ENCODE measurements at places on chromosomes 6 and 20.

DNA sequence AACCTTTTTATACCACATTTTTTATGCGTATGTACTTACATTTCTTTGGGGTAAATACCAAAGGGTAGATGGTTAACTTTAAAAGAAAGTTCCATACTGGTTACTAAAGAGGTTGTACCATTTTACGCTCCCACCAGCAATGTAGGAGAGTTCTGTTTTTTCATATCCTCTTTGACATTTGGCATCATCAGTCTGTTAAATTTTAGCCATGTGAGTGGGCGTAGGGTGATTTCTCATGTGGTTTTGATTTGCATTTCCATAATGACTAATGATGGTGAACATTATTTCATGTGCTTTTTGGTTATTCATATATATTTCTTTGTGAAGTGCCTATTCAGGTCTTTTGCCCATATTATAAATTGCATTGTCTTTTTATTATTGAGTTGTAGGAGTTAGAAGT lies 194.2 kb downstream of the PRL start:
- no peak for DNase-seq
- H3K27ac ChIP-seq = no peak overlapping the region
- no peaks in the 10 kb centered on the region for H3K36me3 ChIP-seq
- no peaks in the 10 kb centered on the region for H3K27me3 ChIP-seq
- H3K4me3 ChIP-seq = no peak overlapping the region
- H3K4me1 ChIP-seq = no peaks in the 10 kb centered on the region

DNA sequence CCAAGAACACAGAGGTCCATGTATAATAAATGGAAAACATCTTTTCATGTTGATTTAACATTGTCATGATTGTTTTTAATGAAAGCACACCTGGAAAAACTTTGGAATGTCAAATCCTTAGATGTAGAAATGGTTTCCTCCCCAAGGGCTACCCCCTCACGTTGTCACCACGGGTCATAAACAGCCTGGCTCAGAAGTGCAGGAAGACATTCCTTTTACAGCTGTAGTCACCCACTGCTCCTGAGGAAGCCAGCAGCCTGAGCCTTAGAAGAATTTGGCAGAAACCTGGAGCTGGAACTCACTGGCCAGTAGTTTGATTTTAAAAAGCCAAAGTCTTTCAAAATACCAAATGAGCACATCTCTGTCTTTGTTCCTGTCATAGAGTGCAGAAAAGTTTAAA lies 23.7 kb downstream of the ADGRF5 start:
- peak; percentile 59 for DNase-seq
- H3K4me1 ChIP-seq = no peaks in the 10 kb centered on the region
- H3K36me3 ChIP-seq = no peaks in the 10 kb centered on the region
- H3K4me3 ChIP-seq = no peak overlapping the region

DNA sequence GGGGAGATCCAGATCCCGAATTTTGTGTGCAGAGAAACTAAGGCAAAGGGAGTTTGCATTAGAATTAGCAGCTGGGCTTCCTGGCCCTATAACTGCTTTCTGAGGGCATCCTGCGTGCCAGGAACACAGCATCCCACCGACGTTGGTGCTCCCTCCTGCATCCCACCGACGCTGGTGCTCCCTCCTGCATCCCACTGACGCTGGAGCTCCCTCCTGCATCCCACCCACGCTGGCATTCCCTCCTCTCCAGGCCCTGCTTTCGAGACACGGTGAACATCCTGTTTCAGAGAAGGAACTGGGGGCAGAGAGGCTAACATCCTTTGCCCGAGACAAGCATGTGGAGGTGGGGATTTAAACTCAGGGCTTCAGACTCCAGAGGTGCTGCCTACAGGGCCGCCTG lies 44.4 kb downstream of the DACT2 start:
- H3K36me3 ChIP-seq = no peaks in the 10 kb centered on the region
- no peak overlapping the region for H3K27ac ChIP-seq
- H3K4me1 ChIP-seq = peaks cover 11% of the 10 kb centered on the region
- DNase-seq = no peak
- no peak overlapping the region for H3K4me3 ChIP-seq

DNA sequence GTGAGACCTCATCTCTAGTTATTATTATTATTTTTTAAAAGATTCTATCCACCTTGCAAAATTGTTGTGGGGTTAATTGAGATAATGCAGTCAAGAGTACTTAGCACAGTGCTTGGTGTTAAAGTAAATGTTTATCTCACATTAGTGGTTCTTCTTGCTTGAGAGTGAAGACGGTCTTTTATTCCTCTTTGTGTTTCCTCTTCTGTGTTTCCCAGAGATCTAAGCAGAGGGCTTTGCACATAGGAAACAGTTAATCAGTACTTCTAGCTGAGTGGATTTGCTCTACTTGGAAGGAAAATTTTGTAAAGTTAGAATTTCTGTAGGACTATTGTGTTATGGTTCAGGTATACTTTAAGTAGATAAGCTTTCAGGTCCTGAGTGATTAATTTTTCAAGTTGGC lies 3.5 kb downstream of the ARMC2 start:
- peaks cover 2% of the 10 kb centered on the region for H3K4me1 ChIP-seq
- H3K27ac ChIP-seq = no peak overlapping the region

GRCh38 chr6:120774275-120774674 lies 560.0 kb downstream of the TBC1D32 start:
- H3K27ac ChIP-seq = no peak overlapping the region
- peak; percentile 22 for DNase-seq
- H3K4me3 ChIP-seq = no peak overlapping the region
- H3K27me3 ChIP-seq = no peaks in the 10 kb centered on the region

GRCh38 chr20:34215711-34216381 lies 25.4 kb upstream of the ASIP start:
- no peaks in the 10 kb centered on the region for H3K27me3 ChIP-seq
- no peaks in the 10 kb centered on the region for H3K4me1 ChIP-seq
- H3K36me3 ChIP-seq = no peaks in the 10 kb centered on the region
- H3K4me3 ChIP-seq = no peak overlapping the region
- no peak overlapping the region for H3K27ac ChIP-seq

DNA sequence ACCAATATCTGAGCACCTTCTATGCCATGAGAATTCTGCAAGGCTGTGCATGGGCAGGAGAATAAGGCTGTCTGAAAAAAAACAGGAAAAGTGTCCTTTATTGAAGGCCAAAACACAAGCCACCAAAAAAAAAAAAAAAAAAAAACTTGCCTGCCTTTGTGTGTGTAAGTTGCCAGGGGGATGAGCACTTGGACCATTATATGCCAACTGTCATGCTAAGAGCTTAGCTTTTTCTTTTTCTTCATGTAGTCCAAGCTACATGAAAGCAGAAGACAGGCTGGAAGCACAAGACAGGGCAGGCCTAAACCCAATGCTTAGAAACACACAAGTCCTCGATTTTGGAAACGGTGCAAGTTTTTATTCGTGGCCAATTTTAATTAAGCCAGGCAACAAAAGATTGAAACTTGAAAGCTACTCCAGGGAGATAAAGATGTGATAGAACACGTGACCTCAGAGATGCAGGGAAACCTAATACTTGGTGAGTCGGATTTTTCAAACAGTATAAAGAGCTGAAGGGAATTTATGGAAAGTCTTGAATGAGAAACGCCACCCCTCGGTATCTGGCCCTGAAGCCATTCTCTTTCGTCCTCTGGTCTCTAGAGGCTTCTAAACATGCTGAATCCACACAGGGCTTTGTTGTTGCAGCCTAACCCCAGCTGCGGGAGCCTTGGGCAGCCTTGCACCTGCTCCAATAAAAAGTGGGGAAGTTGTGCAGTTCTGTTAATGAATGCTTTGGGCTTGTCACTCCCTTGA lies 8.6 kb downstream of the BMP7 start:
- H3K27ac ChIP-seq = no peak overlapping the region
- H3K4me3 ChIP-seq = no peak overlapping the region
- no peaks in the 10 kb centered on the region for H3K36me3 ChIP-seq
- H3K27me3 ChIP-seq = peaks cover 23% of the 10 kb centered on the region
- no peak for DNase-seq
- peaks cover 5% of the 10 kb centered on the region for H3K4me1 ChIP-seq

DNA sequence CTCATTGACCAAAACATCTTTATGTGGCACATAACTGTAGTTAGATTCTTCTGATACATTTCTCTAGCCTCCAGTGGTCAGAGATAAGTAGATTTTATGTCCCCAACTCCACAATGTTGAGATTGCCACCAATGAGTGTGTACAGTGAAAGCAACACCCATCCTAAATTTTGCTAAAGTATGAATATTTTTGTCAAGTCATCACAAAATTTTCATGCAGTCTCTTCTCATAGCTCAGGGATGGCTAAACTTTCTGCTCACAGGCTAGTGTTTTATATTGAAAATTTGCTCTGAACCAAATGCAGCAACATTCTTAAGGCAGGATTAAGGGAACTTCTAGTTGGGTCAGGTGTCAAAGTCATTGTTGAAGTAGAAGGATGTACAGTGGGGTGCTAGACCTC lies 203.6 kb downstream of the NKAIN2 start:
- H3K27ac ChIP-seq = no peak overlapping the region
- no peak overlapping the region for H3K4me3 ChIP-seq
- H3K4me1 ChIP-seq = no peaks in the 10 kb centered on the region
- DNase-seq = no peak
- H3K36me3 ChIP-seq = no peaks in the 10 kb centered on the region

GRCh38 chr20:45779011-45779915 lies 12.4 kb downstream of the WFDC3 start:
- no peak overlapping the region for H3K27ac ChIP-seq
- no peaks in the 10 kb centered on the region for H3K27me3 ChIP-seq
- no peak overlapping the region for H3K4me3 ChIP-seq
- DNase-seq = no peak
- H3K36me3 ChIP-seq = no peaks in the 10 kb centered on the region

DNA sequence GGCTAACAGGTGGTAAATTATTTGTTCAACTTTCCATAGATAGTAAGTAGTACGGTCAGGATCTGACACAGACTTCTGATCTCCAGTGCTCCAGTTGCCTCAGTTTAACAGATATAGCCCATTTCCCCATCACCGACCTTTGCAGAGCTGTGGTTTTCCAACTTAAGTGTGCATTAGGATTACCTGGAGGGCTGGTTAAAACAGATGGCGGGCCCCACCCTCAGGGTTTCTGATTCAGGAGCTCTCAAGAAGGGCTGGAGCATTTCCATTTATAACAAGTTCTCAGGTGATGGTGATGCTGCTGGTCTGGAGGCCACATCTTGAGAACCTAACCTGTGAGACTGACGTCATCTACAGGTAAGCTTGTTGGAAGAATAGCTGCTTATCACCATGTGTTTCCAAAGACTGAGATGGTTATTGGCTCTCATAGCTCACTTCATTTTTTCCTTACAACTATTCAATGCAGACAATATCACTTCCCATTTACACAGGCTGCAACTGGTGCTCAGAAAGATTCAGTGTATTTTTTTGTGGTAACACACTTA lies 360.1 kb upstream of the CHD6 start:
- DNase-seq = no peak
- no peaks in the 10 kb centered on the region for H3K27me3 ChIP-seq
- H3K4me1 ChIP-seq = no peaks in the 10 kb centered on the region
- H3K36me3 ChIP-seq = no peaks in the 10 kb centered on the region

DNA sequence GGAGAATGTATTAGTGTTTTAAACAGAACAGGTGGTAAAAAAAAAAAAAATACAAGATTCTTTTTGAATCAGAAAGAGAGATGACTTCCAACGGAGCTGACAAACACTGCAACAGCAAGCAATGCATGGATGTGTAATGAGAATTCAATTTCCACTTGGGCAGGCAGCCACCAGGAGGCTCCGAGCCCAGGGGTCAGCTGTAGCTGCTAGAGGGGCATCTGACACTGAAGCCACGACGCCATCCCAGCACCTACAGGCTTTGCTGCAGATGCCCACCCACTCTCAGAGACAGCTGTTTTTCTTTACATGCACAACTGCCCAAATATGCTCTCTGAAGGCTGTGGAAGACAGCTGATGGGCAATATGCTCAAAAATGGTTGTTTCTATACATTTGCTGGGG lies 75.4 kb downstream of the ELOVL5 start:
- no peak overlapping the region for H3K27ac ChIP-seq
- no peaks in the 10 kb centered on the region for H3K27me3 ChIP-seq
- DNase-seq = no peak
- no peaks in the 10 kb centered on the region for H3K4me1 ChIP-seq
- no peak overlapping the region for H3K4me3 ChIP-seq

GRCh38 chr6:143253586-143253985 lies 192.9 kb downstream of the AIG1 start:
- no peaks in the 10 kb centered on the region for H3K4me1 ChIP-seq
- H3K27me3 ChIP-seq = no peaks in the 10 kb centered on the region
- H3K4me3 ChIP-seq = no peak overlapping the region
- H3K27ac ChIP-seq = no peak overlapping the region
- DNase-seq = no peak

GRCh38 chr6:89792881-89793280 lies 26.7 kb downstream of the MDN1 start:
- peak; percentile 83 for DNase-seq
- no peak overlapping the region for H3K4me3 ChIP-seq
- peaks cover 14% of the 10 kb centered on the region for H3K36me3 ChIP-seq
- no peaks in the 10 kb centered on the region for H3K4me1 ChIP-seq
- no peaks in the 10 kb centered on the region for H3K27me3 ChIP-seq

DNA sequence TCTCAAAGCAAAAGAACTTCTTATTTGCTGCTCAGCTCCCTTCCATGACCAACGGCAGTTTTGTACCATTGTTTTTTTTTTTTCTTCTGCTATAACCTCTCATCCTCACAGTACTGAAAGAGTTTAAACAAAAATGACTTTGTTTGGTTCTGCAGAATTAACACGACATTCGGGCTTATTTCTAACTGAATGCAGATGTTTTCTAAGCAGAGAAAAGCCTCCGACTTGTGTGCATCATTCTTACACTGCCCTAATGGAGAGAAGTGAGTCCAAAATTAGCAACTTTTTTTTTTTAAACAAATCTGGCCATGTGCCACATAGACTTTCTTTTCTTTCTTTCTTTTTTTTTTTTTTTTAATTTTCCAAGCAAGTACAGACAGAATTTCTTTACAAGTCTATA lies 382.7 kb downstream of the HDGFL1 start:
- H3K4me1 ChIP-seq = no peaks in the 10 kb centered on the region
- no peak for DNase-seq
- H3K36me3 ChIP-seq = no peaks in the 10 kb centered on the region
- H3K4me3 ChIP-seq = no peak overlapping the region
- H3K27me3 ChIP-seq = no peaks in the 10 kb centered on the region

- no peak overlapping the region for H3K27ac ChIP-seq
- peaks cover 2% of the 10 kb centered on the region for H3K36me3 ChIP-seq
- H3K4me3 ChIP-seq = no peak overlapping the region
- H3K4me1 ChIP-seq = peaks cover 2% of the 10 kb centered on the region
These were observed 11.5 kb downstream of the PYGB start for GRCh38 chr20:25259358-25259757.

GRCh38 chr20:10540636-10541493 lies 105.8 kb downstream of the SLX4IP start:
- H3K36me3 ChIP-seq = no peaks in the 10 kb centered on the region
- no peak overlapping the region for H3K4me3 ChIP-seq
- H3K4me1 ChIP-seq = peaks cover 4% of the 10 kb centered on the region
